Suprapubic skin (tissue), 4 donors: ENCODE measurements at places on chromosomes 6 and 20.

GRCh38 chr6:151026041-151026663 lies 160.7 kb downstream of the MTHFD1L start:
- H3K27me3 ChIP-seq = no peaks in the 10 kb centered on the region
- H3K4me3 ChIP-seq = no peak overlapping the region
- peaks cover 5% of the 10 kb centered on the region for H3K4me1 ChIP-seq
- no peaks in the 10 kb centered on the region for H3K36me3 ChIP-seq

DNA sequence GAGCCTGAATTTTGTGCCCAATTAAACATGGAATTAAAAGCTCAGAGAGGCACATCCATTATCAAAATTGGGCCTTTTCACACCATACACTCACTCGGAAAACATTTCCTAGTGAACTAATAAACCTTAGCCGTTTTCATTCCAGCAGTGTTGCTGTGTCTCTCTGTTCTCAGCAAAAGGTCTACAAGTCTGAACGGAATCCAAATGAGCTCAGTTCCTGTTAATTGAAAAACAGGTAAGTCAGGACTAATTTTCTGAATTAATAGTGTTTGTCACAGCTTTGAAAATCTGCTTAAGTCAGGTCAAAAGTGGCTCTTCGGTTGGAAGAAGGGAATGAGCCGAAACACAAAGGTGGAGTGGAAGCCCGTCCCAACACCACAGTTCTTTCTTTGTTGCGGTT lies 163.3 kb upstream of the RALGAPA2 start:
- DNase-seq = no peak
- no peak overlapping the region for H3K27ac ChIP-seq
- H3K4me1 ChIP-seq = no peaks in the 10 kb centered on the region
- H3K4me3 ChIP-seq = no peak overlapping the region

DNA sequence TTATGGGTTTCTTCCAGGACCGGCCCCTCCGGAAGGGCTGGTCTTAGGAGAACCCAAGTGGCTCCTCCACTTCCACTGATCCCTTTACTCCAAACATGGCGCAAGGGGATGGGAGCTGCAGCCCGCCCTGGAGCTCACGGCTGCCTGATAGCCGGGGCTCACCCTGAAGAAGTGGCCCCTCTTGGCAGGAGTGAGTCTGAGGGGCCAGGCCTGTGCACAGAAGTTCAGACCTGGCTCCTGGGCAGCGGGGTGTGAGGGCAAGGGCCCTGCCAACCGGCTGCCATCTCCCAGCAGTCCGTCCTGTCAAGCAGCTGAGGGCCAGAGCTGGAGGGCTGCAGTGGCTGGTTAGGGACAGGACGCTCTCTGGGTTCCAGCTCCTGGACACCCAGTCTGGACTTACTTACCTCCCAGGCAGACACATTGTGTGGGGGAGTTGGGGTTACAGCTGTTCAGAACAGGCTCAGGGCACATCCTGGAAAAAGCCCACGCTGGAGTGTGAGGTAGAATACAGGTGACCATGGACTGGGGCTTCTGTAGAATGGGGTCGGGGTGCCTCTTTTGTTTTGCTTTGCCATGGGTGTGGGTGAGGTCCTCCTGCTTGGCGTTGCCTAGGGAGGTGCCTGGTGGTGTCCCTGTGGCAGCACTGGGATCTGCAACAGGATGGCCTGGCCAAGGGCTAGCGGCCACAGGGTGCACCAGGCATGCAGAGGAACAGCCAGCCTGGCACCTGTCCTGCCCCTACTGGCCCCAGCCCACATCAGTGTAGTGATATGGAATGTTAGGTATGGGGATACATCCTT lies 88.4 kb downstream of the ASXL1 start:
- DNase-seq = peak; percentile 52
- peaks cover 44% of the 10 kb centered on the region for H3K4me1 ChIP-seq
- H3K36me3 ChIP-seq = peaks cover 28% of the 10 kb centered on the region
- no peak overlapping the region for H3K4me3 ChIP-seq
- H3K27ac ChIP-seq = no peak overlapping the region

- H3K27ac ChIP-seq = peak overlapping the region; percentile 18
- H3K27me3 ChIP-seq = no peaks in the 10 kb centered on the region
- no peaks in the 10 kb centered on the region for H3K36me3 ChIP-seq
Measured at GRCh38 chr6:19851241-19852089, 14.3 kb downstream of the ID4 start.

DNA sequence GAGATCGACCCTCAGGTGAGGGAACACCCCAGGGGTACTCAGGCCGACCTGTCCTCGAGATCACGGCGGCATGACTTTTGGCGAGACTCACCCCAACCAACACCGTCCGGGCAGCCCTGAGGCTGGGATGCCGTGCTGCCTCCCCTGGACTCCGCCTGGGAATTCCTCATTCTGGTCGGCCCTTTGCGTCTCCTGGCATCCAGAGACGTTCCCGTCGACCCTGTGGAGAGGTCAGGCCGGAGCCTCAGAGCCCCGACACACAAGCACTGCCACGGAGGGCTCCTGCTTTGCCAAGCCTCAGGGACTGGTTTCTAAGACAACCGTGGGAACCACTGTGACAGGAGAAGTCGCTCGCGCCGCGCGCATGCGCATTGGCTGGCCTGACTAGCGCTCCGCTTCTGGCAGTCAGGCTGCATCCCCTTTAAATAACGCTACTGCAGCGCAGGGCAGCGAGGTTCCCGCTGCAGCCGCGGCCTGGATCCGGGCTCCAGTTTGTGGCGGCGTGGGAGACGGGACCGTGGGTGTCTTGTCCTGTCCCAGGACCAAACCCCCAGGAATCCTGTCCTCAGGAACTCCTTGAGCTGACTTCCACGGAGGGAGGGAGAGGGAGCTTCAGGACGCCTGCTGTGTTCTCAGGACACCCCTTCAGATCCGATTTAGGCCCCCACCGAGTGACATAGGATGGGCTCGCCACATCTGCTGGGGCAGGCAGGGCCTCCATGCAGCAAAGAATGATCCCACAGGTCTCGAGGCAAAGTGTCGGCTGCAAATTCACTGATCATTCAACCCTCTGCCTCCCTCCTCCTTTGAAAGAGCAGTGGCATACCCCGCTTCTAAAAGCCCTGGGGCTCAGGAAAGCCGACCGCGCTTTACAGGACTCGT lies 163.2 kb upstream of the ZNF337 start:
- H3K27ac ChIP-seq = no peak overlapping the region
- DNase-seq = peak; percentile 77
- peak overlapping the region; percentile 28 for H3K4me3 ChIP-seq
- H3K27me3 ChIP-seq = peaks cover 49% of the 10 kb centered on the region
- H3K36me3 ChIP-seq = no peaks in the 10 kb centered on the region

GRCh38 chr6:45533386-45533785 lies 155.7 kb upstream of the SUPT3H start:
- peak overlapping the region; percentile 22 for H3K4me3 ChIP-seq
- no peaks in the 10 kb centered on the region for H3K36me3 ChIP-seq
- no peak for DNase-seq
- peak overlapping the region; percentile 29 for H3K27ac ChIP-seq

GRCh38 chr20:34045294-34045693 lies 51.6 kb downstream of the RALY start:
- no peaks in the 10 kb centered on the region for H3K27me3 ChIP-seq
- no peak overlapping the region for H3K4me3 ChIP-seq
- no peak overlapping the region for H3K27ac ChIP-seq
- DNase-seq = no peak
- H3K4me1 ChIP-seq = peaks cover 18% of the 10 kb centered on the region

GRCh38 chr6:69063401-69063800 lies 428.3 kb downstream of the ADGRB3 start:
- no peaks in the 10 kb centered on the region for H3K27me3 ChIP-seq
- H3K27ac ChIP-seq = no peak overlapping the region
- H3K4me1 ChIP-seq = no peaks in the 10 kb centered on the region
- no peak for DNase-seq
- no peaks in the 10 kb centered on the region for H3K36me3 ChIP-seq

DNA sequence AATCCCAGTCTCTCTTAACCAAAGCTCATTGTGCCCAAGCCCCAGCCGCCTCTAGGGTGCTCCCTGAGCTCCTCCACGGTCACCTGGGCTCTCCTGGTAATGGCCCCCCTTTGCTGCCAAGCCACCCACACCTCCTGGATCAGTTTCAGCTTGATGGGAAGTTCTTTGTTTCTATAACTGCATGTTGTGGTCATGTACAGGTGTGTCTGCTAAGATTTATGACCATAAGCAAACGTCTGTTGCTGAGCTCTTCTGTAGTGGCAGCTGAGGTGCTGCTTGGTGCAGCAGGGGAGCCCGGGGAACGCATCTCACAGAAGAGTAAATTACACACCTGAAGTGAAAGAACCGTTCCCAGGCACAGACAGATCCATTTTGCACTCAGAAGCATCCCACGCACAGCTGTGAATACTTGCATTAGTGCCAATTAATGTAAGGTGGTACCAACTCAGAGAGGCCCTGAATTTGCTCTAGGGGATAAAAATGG lies 194.6 kb upstream of the ARID1B start:
- H3K4me3 ChIP-seq = no peak overlapping the region
- no peaks in the 10 kb centered on the region for H3K4me1 ChIP-seq
- no peak for DNase-seq
- H3K36me3 ChIP-seq = no peaks in the 10 kb centered on the region
- H3K27me3 ChIP-seq = no peaks in the 10 kb centered on the region
- H3K27ac ChIP-seq = no peak overlapping the region

DNA sequence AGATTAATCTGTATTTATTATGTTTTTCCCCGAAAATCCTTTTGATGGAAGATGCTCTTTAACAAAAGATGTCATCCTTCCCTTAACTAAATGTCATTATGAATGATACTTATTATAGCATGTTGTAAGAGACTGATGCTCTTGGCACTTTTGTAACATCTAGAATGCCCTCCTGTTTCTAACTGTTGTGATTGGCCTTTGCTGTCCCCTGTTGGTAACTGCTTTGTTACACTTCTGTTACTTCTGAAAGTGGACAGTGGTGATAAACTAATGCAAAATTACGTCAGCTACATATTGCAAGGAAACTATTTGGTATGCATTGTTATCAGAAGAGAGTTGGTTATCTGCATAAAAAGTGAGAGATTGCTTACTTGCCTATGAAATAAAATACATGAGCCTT lies 5.8 kb downstream of the TTK start:
- no peaks in the 10 kb centered on the region for H3K27me3 ChIP-seq
- H3K36me3 ChIP-seq = no peaks in the 10 kb centered on the region
- H3K27ac ChIP-seq = no peak overlapping the region
- H3K4me1 ChIP-seq = peaks cover 1% of the 10 kb centered on the region

DNA sequence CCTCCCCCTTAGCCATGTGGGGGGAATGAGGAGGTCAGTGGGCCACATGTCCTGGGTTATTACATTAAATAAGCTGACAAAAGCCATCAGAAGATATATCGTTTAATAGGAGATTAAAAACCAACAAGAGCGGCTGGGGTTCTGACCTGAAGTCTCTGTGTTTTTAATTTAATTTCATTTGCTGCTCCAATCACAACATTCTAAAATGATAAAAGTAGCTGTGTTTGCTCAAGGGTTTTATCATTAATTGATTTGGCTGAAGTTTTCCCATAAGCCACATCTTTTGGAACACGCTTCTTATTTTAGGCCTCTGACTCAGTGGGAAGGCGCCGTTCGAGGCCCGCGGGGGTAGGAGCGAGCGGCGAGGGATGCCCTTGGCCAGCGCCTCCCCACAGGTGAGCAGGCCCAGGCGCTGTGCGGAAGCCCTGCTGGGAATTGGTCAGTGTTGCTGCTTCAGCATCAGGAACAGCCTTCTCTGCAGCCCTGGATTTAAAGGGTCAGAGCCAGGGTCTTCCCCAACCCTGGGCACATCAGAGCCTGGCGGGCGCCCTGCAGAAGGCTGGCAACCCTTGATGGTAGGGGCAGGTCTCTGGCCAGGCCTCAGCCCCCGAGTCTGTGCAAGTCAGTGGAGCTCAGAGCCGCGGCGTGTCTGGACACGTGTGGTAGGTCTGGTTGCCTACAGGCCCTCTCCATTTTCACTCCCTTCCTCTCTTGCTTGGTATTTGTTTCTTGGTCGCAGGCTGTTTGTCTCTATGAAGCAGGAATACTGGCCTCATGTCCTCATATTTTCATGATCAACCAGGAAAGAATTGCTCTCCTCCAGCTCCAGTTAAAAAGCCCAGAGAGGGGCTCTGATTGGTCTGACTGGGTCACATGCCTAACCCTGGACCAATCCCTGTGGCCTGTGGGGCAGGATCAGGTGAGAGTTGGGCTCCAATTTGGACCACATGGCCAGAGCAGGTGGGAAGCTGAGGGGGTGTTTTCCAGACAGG lies 30.9 kb upstream of the MLN start:
- H3K27me3 ChIP-seq = peaks cover 13% of the 10 kb centered on the region
- H3K27ac ChIP-seq = no peak overlapping the region
- H3K36me3 ChIP-seq = no peaks in the 10 kb centered on the region
- DNase-seq = no peak
- H3K4me1 ChIP-seq = peaks cover 15% of the 10 kb centered on the region

DNA sequence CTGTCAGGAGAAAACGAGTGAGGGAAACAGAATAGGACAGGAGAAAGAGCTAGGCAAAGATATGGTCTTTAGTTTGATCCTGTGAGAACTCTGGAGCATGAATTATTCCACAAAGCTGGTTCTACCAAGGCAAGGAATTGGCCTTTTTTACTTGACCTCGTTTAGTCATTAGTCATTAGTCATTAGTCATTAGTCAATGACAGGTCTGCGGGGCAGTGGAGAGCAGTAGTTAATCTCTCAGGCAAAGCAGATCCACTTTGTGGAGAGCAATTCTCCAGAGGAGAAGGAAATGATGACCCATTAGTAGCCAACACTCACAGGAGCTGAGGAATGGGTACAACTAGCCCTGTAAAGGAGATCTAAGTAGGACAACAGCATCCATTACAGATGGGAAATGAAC lies 22.0 kb upstream of the ABCC10 start:
- no peak overlapping the region for H3K27ac ChIP-seq
- no peak overlapping the region for H3K4me3 ChIP-seq
- no peaks in the 10 kb centered on the region for H3K36me3 ChIP-seq

- no peaks in the 10 kb centered on the region for H3K27me3 ChIP-seq
- no peaks in the 10 kb centered on the region for H3K36me3 ChIP-seq
- no peak overlapping the region for H3K4me3 ChIP-seq
Measured at GRCh38 chr6:132604635-132605152, 15.2 kb upstream of the TAAR5 start.

- DNase-seq = no peak
- peaks cover 51% of the 10 kb centered on the region for H3K36me3 ChIP-seq
- no peaks in the 10 kb centered on the region for H3K27me3 ChIP-seq
- H3K4me1 ChIP-seq = no peaks in the 10 kb centered on the region
- no peak overlapping the region for H3K4me3 ChIP-seq
Measured at GRCh38 chr20:36208257-36208656, 28.0 kb upstream of the AAR2 start.

DNA sequence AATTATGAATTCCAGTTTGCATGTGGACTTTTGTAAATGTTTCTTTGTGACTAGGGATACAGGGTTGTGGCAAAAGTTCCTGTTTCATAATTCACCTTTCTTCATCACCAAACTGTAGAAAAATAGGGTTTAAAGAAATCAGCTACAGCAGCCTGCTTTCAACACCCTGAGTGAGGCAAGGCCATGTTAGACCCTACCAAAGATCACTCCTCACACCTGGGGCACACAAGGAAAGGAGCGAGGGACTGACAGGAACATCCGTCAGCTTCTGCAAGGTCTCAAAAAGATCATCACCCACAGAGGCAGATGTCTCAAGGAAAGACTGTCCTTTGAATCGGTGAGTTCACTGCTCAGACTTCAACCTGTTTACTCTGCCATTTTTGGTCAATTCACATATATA lies 10.5 kb upstream of the STX11 start:
- H3K27me3 ChIP-seq = no peaks in the 10 kb centered on the region
- no peaks in the 10 kb centered on the region for H3K36me3 ChIP-seq
- H3K27ac ChIP-seq = no peak overlapping the region
- no peak overlapping the region for H3K4me3 ChIP-seq
- H3K4me1 ChIP-seq = no peaks in the 10 kb centered on the region

- H3K27me3 ChIP-seq = peaks cover 5% of the 10 kb centered on the region
- H3K27ac ChIP-seq = no peak overlapping the region
- H3K36me3 ChIP-seq = no peaks in the 10 kb centered on the region
- no peaks in the 10 kb centered on the region for H3K4me1 ChIP-seq
Measured at GRCh38 chr6:27026361-27026760, 221.1 kb upstream of the PRSS16 start.
